ENCODE measurements at places on chromosomes 5 and 9. TPM values are rescaled to one million over a fixed set of nuclear protein-coding genes. Genes with fewer than 3 reads are reported as not detected.

GRCh38 chr9:76463211-76463610 is 4.2 kb downstream of the GCNT1 start:
- no peak for DNase-seq

DNA sequence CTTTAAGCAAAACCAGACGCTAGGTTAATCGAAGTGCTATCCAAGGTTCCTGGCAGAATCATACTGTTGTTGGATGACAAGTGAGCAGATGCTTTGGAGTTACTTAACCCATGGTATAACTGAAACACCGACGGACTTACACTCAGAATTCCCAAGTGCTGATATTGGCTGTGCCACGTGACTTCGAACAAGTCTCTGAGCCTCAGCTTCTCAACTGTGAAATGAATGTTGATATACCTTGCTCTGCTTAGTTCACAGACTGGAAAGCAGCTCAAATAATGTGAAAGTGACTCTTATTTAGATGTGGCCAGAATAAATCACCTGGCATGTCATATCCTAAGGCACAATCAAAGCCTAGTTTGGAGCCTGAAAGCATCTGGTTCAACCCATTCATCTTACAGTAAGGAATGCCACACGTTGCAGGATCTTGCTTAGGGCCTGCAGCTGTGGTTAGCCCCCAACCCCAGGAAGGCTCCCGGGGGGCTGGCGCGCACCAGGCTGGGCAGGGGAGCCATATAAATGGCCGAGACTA is 759 bp downstream of the GEMIN5 start:
- peak; percentile 7 for DNase-seq

PCDHB15 gene
- polyA plus RNA-seq: 0.28 TPM

- DNase-seq: peak; percentile 21
Measured at GRCh38 chr9:112789891-112790774, 39.6 kb downstream of the SNX30 start.

DNA sequence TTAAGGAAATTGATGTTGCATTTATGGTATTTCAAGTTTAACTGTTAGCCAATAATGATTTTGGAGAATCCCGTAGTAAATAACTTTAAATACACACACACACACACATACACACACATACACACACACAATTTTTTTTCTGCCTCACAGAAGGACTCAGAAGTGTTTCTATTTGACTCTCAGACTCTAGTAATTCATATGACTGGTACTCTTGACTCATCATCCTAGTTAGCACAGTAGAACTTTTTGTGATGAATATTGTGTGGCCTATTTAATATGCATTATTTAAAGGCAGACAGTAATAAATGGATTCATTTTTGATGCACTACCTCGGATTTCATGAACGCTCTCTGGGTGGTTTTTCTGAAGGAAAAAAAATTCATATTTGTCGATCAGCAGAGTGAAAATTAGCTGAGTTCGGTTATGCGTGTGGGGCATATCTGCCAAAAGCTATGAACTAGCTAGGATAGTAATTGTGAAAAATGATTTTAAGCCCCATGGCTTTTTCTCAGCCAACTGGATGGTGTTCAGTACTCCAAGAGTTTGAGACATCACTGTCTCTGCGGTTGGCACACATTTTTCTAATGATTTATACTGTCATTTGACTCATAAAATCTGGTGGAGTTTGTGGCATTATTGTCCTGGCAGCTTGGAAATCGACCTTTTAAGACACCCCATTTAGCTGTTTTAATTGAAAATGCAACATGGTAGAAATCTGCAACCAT is 102.2 kb downstream of the PCSK5 start:
- DNase-seq: no peak

All from mammary epithelial cell (primary cell).